Fibroblast of upper back skin (primary cell): ENCODE measurements at places on chromosomes 11 and 22.

DNA sequence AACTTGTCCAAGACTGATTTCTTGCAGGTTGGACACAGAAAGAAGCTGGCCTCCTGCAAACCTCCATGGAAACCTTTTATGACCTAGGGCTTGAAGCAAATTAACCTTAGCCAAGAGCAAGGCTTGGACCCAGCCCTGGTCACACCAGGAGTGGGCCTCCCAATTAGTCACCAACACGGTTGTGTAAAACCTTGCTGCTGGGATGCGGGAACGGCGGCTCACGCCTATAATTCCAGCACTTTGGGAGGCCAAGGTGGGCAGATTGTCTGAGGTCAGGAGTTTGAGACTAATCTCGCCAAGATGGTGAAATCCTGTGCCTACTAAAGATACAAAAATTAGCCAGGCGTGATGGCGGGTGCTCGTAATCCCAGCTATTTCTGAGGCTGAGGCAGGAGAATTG, 419.9 kb downstream of the AASDHPPT start:
- no peak for DNase-seq

- DNase-seq = no peak
These were observed 40.8 kb upstream of the ST14 start for GRCh38 chr11:130118636-130119387.

DNA sequence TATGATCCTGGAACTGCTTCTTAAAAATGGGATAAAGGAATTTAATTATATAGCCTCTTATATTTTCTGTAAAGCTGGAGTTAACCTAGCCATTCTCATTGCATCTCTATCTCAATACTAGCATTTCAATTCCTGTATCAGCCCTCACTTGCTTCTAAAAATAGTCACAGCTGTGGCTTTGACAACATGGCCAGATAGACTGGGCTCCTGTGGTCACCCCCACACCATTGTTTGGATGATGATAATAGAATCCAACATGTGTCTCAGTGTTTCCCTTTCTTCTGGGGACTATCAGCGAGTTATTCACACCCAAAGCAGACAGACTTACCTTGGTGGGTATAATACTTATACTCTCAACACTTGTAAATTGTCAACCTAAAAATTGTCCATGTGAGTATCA, 6.9 kb downstream of the VWA5A start:
- no peak for DNase-seq

GRCh38 chr22:31345331-31346254, 553 bp downstream of the PATZ1 start:
- peak; percentile 84 for DNase-seq

DNA sequence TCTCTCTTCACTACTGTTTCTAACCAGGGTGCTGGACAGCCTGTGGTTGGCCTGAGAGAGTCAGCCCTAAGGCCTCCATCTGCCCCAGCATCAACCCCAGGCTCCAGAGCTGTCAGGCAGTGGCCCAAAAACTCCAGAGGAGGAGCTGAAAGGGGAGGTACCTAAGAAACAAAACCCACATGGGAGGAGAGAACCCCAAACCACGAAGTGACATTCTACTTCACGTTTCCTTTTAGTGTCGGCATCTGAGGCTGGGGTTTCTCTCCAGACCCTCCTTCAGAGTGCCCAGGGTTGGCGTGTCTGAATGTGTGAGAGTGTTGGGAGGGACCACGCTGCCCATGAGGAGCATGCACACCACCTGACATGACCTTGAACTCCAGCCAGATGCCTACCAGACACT, 69.8 kb upstream of the NNMT start:
- no peak for DNase-seq

- no peak for DNase-seq
These were observed 5.3 kb downstream of the KCNQ1OT1 start for GRCh38 chr11:2694495-2694894.
